ENCODE measurements at places on chromosomes 2 and 18. TPM values are rescaled to one million over a fixed set of nuclear protein-coding genes. Genes with fewer than 3 reads are reported as not detected.

DNA sequence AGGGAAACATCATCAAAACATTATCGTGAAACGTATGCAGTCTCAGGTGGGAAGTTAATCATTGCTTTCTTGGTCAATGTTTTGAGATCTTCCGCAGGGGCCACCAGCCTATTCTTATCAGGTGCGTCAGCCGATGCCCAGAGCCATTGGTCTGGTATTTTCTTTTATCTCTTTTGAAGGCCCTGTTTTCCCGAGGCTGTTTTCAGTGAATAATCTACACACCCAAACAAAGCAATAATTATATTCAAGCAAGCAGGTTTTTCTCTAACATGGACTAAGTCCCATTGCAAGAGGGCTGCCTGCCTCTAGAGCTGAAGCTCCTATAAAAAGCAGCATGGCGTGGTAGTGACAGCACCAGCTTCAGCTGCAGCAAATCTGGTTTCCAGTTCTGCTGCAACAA, 430.0 kb upstream of the ID2 start:
- DNase-seq, result no peak

DNA sequence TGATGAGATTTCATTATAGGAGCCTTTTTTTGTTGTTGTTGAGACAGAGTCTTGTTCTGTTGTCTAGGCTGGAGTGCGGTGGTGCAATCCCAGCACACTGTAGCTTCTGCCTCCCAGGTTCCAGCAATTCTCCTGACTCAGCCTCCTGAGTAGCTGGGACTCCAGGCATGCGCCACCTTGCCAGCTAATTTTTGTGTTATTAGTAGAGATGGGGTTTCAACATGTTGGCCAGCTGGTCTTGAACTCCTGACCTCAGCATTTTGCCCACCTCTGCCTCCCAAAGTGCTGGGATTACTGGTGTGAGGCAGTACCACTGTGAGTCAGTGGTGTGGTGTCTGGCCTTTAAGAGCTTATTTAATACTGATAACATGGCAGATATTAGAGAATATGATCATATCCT, 60.1 kb downstream of the MOB4 start:
- DNase-seq, result no peak

DNA sequence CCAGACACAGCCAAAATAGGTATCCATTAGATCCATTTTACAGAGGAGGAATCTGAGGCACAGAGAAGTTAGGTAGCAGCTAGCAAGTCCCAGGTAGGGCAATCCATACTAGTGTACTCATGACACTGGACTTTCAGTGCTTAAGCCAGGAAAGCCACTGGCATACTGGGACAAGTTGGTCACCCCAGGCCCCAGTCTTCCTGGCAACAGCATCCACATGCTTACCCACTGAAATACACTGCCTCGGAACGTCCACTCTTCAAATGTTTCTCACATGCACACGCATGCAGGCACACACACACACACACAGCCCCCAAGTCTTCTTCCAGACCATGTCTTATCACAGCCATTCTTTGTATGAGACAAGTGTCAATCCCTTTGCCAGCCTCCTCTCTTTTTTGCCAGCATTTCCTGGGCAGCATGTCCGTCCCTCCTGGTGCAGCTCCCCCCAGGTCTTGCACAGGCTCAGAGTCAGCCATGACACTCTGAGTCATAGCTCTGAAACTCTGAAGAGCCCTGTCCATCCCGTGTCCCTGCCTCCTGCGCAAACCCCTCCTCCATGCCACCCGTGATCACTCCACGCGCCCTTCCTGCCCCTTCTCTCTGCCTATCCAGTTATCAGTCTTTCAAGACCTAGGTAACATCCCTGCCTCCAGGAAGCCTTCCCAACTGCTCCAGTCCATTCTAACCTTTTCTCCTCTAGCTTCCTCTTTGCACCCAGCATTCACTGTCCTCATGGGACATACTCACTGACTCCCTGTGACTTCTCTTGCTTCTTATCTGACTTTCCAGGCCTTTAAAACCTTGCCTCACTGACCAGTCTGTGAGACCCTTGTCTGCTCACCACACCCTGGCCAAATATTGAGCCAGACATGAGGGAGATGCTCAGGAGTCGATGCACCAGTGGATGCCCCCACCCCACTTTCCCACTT, 10.9 kb upstream of the TEX261 start:
- DNase-seq, result no peak

DNA sequence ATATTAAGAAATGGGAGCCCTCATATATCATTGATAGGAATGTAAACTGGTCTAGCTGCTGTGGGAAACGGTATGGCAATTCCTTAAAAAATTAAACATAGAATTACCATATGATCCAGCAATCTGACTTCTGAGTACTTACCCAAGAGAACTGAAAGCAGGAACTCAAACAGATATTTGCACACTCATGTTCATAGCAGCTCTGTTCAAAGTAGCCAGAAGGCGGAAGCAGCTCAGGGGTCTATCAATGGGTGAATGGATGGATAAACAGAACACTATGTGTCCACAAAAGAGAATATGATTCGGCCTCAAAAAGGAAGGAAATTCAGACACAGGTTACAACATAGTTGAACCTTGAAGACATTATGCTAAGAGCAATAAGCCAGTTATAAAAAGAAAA, 135.7 kb upstream of the NDUFV2 start:
- no peak for DNase-seq

- DNase-seq, result no peak
Observed at GRCh38 chr2:157418239-157418641, 25.6 kb downstream of the CYTIP start.

DNA sequence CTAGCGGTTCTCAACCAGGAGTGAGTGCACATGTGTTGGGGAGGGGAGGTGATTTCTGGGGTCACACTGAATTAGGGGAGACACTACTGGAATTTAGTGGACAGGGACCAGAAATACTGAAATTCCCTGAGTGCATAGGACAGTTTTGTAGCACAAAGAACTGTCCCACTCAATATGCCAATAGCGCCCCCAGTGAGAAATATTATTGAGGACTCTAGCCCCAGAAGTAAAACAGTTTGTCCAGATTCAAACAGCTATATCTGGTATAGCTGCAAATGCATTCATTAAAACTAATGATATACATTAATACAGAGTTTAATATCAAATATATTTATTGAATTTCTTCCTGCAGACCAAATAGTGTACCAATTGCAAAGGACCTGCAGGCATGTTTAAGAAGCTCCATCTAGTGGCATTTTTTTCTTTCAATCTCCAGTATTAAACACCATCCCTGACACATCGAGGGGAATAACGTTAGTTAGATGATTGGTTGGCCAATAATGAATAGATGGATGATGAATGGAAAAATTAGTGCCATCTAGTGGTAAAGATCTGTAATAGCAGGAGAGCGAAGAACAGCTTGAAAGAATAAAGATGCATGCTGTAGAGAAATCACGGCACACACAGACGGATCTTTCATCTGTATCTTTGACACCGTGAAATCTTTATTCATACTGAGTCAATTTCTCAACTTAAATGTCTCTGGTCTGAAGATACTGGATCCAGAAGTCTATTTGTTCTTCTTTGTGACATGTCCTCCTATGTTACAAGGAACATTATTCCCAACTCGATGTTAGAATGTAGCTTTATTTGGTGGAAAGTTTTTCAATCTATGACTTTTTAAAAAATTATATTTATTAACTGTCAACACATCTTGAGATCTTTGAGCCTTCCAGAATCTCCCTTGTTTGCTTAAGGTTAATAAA, 62.5 kb downstream of the DHRS9 start:
- peak; percentile 7 for DNase-seq

DNA sequence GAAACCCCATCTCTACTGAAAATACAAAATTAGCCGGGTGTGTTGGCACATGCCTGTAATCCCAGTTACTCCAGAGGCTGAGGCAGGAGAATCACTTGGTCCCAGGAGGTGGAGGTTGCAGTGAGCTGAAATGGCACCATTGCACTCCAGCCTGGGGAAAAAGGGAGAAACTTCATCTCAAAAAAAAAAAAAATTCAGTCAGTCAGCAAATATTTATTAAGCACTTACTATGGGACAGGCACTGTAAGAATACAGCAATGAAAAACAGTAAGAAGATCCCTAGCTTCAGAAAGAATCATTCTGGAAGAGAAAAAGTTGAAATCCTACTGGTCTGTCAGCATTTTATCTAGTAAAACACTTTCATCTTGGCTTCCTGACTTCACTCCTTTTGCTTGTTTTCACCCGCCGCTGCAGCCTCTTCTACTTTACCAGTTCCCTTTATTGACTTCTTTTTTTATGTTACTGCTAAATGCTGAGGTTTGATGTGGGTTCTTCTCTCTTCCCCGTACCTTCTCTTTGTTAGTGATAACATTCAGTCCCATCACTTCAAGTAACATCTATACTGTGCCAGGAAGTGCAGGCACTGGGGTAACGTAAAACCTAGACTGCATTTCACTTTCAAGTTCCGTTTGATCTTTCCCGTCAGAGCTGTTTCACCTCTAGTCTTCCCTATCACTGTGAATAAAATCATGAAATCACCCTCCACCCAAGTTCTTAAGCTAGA, 10.8 kb upstream of the TAF4B start:
- no peak for DNase-seq

Gene ALKAL2
- total RNA-seq, result 2.0 TPM

Gene MC2R
- under 0.01 TPM for total RNA-seq

Gene TIMM21
- total RNA-seq, result 36.3 TPM

Gene ARHGAP15
- total RNA-seq, result 19.2 TPM

Gene EFR3B
- total RNA-seq, result 42.0 TPM

Gene CTAGE1
- total RNA-seq, result not detected

Gene KIF5C
- total RNA-seq, result 388 TPM

Gene NCKAP5
- total RNA-seq, result 9.0 TPM

Gene CNGA3
- total RNA-seq, result 1.2 TPM

Gene FHOD3
- 46.9 TPM for total RNA-seq

Measured in frontal cortex (tissue), 4 donors.